ENCODE measurements at places on chromosomes 3 and 15.

DNA sequence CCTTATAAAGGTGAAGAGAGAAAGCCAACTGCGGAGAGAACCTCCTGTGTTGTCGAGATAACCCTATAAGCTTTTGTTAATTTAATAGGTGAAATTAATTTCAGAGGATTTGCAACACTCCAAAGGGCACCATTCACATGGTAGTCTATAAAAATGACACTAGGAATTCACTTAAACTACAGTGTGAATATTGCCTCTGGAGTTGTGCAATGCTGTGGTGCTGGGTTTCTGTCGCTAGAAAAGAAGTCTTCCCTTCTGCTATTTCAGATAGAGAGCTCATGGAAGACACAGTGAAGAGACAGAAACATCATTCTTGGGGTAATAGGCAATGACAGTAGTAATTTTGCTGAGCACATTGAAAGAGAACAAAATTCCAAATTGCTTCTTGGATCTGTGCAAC is 28.8 kb upstream of the PROK2 start:
- DNase-seq: no peak

DNA sequence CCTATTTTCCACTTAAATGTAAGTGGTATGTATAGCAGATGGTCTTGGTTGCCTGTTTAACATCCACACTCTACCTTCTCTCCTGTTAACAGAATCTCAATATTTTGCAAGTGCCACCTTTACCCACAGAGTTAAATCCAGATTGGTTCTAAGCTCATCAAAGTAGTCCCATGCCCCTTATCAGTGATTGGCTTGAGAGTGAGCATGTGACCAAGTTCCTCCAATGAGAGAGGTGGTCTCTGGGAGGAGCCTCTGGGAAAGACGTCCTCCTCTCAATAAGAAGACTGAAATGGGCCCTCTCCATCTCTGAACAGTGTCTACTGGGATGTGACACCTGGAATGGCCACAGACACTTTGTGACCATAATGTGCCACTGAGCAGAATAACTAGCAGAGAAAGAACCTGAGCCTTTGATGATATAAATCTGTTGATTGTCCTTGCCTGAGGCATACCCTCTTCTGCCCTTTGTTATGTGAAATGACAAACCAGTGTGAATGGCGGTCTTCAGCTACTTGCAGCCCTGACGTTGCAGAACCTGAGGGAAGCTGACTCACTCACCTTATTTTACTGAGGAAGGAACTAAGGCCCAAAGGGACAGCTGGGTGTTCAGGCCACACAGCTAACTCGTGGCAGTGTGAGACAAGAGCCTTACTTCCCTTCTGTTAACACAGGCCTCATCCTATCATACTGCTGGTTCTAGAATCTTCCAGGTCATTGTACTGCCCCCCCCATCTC is 42.4 kb upstream of the LARS2 start:
- no peak for DNase-seq

- DNase-seq: no peak
These were observed 72.1 kb downstream of the RFTN1 start for GRCh38 chr3:16441371-16441875.

- DNase-seq: no peak
These were observed 69.7 kb upstream of the LINGO1 start for GRCh38 chr15:77702211-77702957.

DNA sequence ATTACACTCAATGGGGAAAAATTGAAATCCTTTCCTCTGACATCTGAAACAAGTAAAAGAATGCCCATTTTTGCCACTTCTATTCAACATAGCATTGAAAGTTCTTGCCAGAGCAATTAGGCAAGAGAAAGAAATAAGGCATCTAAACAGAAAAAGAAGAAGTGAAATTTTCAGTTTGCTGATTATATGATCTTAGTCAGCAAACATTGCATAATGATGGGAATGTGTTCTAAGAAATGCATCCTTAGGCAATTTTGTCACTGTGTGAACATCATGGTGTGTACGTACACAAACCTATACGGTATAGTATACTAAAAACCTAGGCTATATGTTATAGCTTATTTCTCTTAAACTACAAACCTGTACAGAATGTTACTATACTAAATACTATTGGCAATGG is 278.0 kb downstream of the CGGBP1 start:
- no peak for DNase-seq

GRCh38 chr15:99482993-99483392 is 82.8 kb upstream of the MEF2A start:
- no peak for DNase-seq

- no peak for DNase-seq
These were observed 213.9 kb downstream of the CLSTN2 start for GRCh38 chr3:140148824-140149390.

GRCh38 chr3:164577667-164578210 is 500.6 kb downstream of the SI start:
- no peak for DNase-seq

DNA sequence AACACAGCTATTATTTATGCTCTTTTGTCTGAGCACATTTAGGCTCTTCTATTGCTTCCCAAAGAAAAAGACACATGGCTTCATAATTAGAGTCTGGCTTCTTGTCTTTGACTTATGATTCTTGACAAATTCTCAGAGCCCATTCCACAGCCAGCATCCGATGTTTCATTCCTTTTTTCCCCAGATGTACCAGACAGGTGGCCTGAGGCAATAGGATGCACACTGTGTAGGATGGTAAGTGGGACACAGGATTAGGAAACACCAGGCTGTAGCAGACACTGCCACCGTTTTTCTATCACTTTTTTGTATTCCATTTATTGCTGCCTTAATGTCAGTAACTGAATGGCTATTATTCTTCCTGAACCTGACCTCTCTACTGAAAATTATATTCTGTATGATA is 188.9 kb upstream of the CDIN1 start:
- DNase-seq: no peak

- DNase-seq: no peak
These were observed 268.2 kb downstream of the LSAMP start for GRCh38 chr3:116176974-116177555.

- DNase-seq: no peak
These were observed 61.2 kb upstream of the PROK2 start for GRCh38 chr3:71846185-71846584.

DNA sequence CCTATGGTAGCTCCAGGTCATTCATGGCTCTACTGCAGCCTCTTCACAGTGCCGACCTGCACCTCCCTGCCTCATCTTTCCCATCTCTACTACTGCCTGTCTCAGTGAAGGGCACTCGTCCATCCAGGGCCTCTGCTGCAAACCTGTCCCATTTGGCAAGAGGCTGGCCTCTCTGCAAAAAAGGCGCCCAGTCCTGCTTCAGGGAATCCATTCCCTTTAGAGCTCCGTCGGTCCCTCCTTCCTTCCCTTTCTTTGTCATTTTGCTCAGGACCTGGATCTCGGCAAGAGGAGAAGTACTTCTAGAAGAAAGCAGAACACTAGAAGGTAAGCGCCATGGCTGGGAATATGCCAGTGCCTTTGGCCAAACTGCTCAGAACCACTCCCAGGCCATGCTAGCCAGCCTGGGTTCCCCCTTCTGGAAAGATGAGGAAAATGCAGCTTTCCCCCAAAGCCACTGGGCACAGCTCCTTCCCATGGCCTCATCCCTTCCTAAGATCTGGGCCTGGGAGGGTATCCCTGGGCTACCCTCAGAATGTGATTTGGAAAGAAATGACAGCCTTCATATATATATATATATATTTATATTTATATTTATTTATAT is 6.4 kb upstream of the ISL2 start:
- DNase-seq: no peak

- DNase-seq: no peak
These were observed 42.3 kb downstream of the NR1D2 start for GRCh38 chr3:23987356-23987755.

DNA sequence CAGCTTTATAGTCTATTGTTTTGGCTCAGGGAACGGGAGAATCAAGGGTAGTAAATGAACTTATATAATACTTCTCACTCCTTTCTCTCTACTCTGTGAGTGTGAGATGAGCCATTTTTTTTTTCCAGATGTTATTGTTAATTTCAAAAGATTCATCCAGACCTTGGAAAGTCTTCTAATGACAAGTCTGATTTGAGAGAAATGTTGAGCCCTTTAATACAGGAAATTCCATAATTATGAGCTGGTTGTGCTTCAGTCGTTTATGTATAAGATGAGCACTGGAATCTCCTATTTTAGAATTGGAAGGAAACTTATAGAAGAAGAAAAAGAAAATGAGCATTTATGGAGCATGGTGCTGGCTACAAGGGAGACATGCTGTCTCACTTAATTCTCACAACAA is 92.0 kb downstream of the FBN1 start:
- no peak for DNase-seq

DNA sequence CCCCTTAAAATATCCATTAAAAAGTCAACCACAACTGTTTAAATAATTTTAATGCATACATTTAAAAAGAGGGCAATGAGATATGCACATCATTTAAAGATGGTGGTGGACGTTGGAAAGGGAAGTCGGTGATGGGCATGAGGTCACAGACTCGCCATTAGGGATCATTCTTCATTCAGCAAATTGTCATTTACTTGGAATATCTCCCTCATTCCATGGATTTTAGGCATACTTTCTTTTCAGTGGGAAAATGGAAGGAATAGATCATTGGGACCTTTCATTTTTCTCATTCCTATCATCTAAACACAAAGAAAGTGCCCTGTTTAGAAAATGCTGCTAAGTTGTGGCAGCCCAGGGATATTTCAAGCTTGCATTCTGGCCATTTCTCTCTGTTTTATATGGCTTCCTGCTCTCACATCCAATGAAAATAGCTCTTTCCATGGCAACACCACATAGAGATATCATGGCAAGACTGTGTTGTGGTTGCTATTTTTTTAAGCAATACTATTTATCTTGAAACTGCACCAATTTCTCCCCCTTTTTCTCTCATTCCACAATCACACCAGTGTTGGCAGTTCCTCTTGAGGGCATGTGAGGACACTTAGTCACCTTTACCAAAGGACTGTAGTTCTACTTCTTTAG is 40.7 kb upstream of the LMCD1 start:
- DNase-seq: no peak

GRCh38 chr3:17140670-17141505 is 256.1 kb downstream of the PLCL2 start:
- no peak for DNase-seq

DNA sequence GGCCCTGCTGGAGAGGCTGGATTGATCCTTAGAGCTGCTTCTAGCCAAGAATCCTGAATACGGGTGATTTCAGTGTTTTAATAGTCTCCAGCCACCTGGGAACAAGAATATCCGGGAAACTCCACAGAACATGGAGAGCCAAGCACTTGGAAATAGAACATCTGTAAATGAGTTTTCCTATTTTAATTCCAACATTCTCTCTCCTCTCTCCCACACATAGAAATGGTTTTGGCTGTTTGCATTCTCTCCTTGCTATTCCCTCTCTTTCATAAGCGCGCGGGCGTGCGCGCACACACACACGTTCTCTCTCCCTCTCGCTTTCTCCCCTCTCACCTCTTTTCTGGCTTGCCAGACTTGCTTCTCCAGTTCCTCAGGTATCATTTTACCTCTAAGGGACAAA is 50.6 kb downstream of the GADL1 start:
- DNase-seq: no peak
